DND-41 (cell line): ENCODE measurements at places on chromosomes 5 and 9.

DNA sequence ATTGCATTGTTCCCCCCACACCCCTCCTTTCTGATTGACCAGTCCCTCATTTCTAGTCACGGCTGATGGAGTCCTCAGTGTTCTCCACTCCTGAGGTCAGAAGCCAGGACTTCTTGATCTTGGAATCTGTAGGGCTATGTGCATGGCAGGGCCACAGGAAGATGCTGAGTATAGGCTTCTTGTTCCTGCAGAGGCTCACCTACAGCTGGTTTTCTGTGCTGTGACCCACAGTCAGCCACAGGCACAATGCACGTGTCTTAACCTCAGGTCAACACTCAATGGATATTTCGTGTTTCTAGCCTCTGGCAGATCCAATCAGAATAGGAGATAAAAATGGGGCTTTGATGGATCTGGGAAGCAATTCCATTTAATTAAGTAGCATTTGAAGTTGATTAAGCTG is 14.3 kb upstream of the CXCL14 start:
- no peaks in the 10 kb centered on the region for H3K4me1 ChIP-seq
- no peak overlapping the region for H3K4me3 ChIP-seq
- no peak for DNase-seq
- no peaks in the 10 kb centered on the region for H3K36me3 ChIP-seq
- peaks cover 27% of the 10 kb centered on the region for H3K27me3 ChIP-seq

DNA sequence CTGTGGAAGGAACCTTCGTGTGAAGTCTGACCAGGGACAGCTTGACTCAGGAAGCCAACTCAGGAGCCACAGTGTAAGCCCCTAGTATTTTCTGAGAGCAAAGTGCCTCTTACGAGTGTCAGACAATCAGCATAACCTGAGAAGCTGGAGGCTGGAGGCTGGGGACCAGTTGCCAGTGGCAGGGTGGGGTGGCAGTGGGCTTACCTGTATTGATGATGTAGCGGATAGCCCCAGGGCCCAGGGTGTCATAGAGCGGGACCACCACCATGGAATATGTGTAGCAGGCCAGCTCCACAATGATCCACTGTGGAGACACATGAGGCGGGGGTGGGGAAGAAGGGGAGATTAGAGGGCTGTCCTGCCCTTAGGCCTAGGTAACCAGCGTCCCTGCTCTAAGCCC is 22.9 kb downstream of the ACSL6 start:
- H3K36me3 ChIP-seq, result no peaks in the 10 kb centered on the region
- peaks cover 14% of the 10 kb centered on the region for H3K27me3 ChIP-seq
- no peaks in the 10 kb centered on the region for H3K4me1 ChIP-seq
- H3K27ac ChIP-seq, result no peak overlapping the region
- no peak for DNase-seq

DNA sequence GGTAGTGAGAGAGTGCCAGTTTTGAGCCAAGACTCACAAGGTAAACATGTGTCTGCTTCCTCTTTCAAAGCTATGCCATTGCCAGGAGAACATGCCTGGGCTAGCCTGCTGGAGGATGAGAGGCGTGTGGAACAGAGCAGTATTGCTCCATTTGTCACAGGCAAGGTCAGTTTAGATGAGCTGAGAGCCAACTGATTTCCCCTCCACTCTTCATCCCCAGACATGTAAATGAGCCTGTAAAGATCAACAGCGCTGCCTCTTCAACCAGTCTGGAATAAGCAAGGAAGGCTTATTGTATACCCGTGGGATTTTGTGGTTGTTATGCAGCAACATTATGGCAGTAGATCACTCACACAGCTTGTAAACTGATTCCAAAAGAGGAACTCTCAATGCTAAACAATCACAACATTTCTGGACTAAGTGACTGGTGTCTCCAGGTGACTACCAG is 8.2 kb upstream of the GDNF start:
- H3K4me1 ChIP-seq, result no peaks in the 10 kb centered on the region
- H3K27ac ChIP-seq, result no peak overlapping the region
- H3K36me3 ChIP-seq, result no peaks in the 10 kb centered on the region
- no peak for DNase-seq
- peaks cover 5% of the 10 kb centered on the region for H3K27me3 ChIP-seq

DNA sequence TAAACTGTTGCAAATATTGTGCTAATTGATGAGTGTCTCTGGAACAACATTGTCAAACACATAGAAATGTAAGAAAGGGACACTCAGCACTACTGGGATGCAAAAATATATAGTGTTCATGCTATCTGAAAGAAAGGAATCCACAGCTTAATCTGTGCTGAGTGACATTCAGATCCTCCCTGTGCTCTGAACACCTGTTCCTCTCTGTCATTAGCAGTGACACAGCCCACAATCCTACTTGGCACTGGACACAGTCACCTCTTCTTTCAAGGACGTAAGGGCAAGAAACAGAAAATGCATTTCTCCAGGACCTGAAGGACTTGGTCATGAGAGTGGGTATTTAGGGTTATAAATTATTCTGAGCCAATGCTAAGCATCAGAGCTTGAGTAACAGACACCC is 121.4 kb upstream of the SV2C start:
- H3K4me1 ChIP-seq, result no peaks in the 10 kb centered on the region
- H3K27me3 ChIP-seq, result no peaks in the 10 kb centered on the region
- no peak overlapping the region for H3K27ac ChIP-seq
- H3K36me3 ChIP-seq, result no peaks in the 10 kb centered on the region
- DNase-seq, result no peak

DNA sequence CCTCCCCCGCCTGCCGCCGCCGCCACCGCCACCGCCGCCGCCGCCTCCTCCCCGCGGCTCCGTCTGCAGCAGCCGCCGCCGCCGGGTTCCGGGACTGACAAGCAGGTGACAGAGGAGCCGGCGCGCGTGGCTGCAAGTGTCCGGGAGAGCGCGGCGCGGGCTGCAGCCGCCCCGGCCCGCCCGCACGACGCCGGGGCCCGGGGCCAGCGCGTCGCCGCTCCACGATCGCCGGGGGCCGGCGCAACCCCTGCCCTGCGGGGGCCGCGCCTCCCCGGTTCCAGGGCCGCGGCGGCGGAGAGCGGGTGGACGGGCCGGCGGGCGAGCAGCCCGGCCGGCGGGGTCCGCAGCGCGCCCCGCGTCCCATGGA is 343 bp downstream of the LMX1B start:
- H3K27ac ChIP-seq, result no peak overlapping the region
- H3K27me3 ChIP-seq, result no peaks in the 10 kb centered on the region
- H3K36me3 ChIP-seq, result no peaks in the 10 kb centered on the region
- no peak overlapping the region for H3K4me3 ChIP-seq
- DNase-seq, result no peak

DNA sequence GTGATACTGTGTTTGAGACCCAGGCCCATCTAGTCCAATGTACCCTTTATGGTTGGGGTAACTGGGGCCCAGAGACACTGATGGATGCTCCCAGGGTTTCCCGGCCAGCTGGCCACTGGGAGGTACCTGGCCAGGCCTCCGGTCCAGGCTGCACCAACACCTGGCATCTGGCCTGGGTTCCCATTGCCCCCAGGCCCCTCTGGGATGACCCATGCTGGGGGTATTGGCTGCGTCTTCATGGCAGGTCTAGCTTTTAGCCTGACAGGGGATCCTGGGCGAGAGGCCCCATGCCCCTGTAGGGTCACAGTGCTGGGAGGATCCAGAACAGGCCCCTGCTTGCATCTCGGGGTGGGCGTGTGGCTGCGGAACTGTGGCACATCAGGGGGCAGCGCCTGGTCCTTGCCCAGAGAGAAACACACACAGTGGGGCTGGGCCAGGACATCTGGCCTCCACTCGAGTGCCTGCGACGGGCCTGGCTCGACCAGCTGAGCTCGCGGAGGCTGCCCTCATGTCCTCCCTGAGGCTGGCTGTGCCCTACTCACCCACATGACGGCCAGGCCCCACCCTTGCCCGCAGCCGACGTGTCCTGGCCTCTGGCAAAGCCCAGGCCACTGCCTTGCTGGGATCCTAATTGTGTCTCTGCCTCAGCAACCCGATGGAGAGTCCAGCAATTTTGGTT is 21.5 kb upstream of the COL5A1 start:
- no peaks in the 10 kb centered on the region for H3K36me3 ChIP-seq
- H3K27me3 ChIP-seq, result no peaks in the 10 kb centered on the region
- DNase-seq, result no peak
- H3K27ac ChIP-seq, result no peak overlapping the region
- H3K4me3 ChIP-seq, result no peak overlapping the region

GRCh38 chr9:5947912-5948311 is 57.2 kb downstream of the MLANA start:
- DNase-seq, result no peak
- H3K4me1 ChIP-seq, result peaks cover 20% of the 10 kb centered on the region
- H3K4me3 ChIP-seq, result no peak overlapping the region
- no peaks in the 10 kb centered on the region for H3K36me3 ChIP-seq
- no peaks in the 10 kb centered on the region for H3K27me3 ChIP-seq
- H3K27ac ChIP-seq, result no peak overlapping the region

DNA sequence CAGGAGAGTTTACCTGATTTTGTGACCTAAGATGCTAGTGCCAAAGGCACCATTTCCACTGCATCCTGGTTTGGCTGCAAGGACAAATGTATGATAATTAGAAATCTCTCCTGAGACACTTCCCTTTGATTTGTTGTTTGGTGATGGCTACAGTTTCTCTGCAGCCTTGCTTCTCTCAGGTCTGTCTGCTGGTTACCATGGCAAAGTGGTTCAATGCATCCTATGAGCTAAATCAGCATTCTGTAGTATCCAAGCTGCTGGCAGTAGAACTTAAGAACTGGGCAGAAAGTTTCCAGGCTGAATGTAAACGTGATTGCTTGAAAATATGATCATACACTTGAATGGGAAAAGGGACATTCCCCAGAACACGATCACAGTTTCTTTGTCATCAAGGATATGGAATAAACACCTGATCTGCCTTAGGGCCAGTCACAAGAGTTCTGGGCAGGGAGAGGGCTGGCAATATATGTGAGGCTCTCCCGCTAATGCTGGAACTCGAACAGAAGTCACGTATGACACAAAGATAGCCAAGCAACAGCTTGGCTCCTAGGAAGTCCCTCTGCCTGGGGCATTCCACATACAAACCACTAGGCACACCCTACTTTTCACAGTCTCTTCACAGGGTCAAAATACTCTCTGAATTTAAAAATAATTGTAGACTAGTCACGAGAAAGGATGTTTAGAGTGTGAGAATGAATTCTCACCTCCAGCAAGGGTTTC is 138.1 kb upstream of the GRAMD2B start:
- no peak overlapping the region for H3K4me3 ChIP-seq
- H3K27me3 ChIP-seq, result no peaks in the 10 kb centered on the region
- DNase-seq, result no peak
- no peaks in the 10 kb centered on the region for H3K36me3 ChIP-seq
- H3K4me1 ChIP-seq, result no peaks in the 10 kb centered on the region
- H3K27ac ChIP-seq, result no peak overlapping the region

DNA sequence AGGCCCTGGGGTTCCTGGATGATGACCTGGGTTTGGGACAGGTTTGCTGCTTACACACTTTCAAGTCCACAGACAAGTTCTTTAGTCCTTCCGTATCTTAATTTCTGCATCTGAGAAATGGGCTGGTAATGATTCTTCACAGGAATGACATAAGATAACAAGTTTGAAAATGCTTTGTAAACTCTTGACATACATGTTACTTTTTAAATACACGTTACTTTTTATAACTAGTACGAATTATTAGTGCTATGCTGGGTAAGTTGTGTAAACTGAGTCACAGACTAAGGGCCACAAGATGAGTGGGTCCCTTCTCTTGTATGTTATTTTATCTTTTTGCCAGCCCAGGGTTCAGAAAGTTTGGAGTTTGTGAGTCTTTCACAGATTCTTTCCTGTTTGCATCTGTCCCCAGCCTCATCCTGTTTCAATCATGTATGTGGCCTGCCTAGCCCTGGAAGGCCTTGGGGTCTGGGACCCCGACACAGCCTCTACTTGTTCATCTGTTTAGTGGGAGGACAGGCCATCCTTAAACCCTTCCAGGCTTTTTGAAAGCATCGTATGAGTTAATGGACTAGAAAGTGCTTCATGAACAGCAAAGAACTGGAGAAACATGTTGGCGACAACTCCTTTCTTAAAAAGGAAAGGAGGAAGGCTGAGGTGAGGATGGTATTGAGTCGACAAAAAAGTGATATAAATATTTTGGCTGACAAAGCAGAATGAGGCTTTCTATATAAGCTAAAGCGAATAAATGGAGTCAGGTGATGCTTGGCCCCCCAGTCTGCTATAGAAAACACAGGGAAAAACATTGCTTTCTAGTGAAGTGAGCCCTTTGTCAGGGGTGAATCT is 9.3 kb downstream of the ZNF618 start:
- H3K27me3 ChIP-seq, result no peaks in the 10 kb centered on the region
- no peak for DNase-seq
- no peak overlapping the region for H3K4me3 ChIP-seq

DNA sequence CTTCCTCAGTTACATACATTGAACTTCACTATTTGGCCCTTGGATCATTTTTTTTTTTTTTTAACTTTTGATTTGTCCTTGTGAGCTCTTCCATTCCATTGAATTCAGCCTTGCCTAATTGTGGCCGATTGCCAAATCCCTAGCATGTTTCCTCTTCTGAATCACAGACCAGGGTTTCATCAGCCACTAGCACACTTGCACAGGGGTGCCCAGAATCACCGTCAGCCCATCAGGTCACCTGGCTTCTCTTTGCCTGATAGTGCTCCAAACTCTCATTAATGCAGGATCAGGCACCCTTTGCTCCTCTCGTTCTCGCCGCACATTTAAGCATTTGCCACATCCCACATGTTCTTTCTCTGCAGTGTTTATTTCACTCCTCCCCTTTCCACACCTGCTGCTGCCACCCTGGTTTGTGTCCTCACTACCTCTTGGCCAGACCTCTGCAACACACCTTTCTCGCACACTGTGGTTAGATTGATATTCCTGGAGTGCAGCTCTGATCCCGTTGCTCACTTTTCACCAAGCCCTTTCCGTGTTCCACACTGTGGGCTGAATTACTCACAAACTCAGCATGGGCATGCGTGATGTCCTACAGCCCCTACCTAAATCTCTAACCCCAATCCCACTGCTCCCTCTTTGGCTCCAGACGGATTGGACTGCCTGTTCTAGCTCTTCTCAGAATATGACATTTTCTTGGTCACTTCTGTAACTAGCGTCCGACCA is 9.8 kb downstream of the PIK3R1 start:
- no peak for DNase-seq
- H3K27me3 ChIP-seq, result no peaks in the 10 kb centered on the region
- no peak overlapping the region for H3K4me3 ChIP-seq

DNA sequence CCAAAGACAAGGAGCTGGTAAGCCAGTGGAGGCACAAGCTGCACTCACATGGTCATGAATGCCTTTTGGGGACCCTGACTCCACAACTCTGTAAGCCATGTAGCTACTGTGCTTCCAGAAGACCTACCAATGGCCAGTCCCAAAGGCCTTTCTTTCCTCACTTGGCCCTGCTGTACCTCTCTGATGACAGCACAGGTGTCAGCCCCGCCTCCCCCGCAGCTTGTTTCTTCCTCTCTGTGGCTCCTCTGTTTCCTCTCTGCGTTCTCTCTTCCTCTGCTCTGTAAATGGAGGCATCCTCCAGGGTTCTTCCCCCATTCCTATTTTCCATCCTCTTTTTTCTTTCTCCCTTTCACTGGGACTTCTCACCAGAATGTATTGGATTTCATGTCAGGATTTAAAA is 26.7 kb downstream of the SH3TC2 start:
- H3K36me3 ChIP-seq, result no peaks in the 10 kb centered on the region
- peaks cover 12% of the 10 kb centered on the region for H3K27me3 ChIP-seq
- no peaks in the 10 kb centered on the region for H3K4me1 ChIP-seq
- H3K27ac ChIP-seq, result no peak overlapping the region
- H3K4me3 ChIP-seq, result no peak overlapping the region

GRCh38 chr5:35114698-35115097 is 66.9 kb upstream of the AGXT2 start:
- peaks cover 5% of the 10 kb centered on the region for H3K27me3 ChIP-seq
- no peaks in the 10 kb centered on the region for H3K4me1 ChIP-seq
- no peak overlapping the region for H3K4me3 ChIP-seq
- H3K27ac ChIP-seq, result no peak overlapping the region
